ENCODE measurements at places on chromosomes 5 and 9. TPM values are rescaled to one million over a fixed set of nuclear protein-coding genes. Genes with fewer than 3 reads are reported as not detected.

The SHOC1 gene
- total RNA-seq, result not detected

The MEIKIN gene
- total RNA-seq, result not detected

The GNA14 gene
- total RNA-seq, result 0.23 TPM

The NTRK2 gene
- total RNA-seq, result 0.29 TPM

The FCN2 gene
- not detected for total RNA-seq

The EGFLAM gene
- 7.4 TPM for total RNA-seq

The CDX1 gene
- total RNA-seq, result 1.3 TPM

The DMRT2 gene
- total RNA-seq, result 15.4 TPM

The AQP7 gene
- not detected for total RNA-seq

The CDH6 gene
- 0.15 TPM for total RNA-seq

The CCDC187 gene
- not detected for total RNA-seq

The CDH18 gene
- total RNA-seq, result 14.8 TPM

The CCDC180 gene
- 1.3 TPM for total RNA-seq

The SHISAL2B gene
- total RNA-seq, result not detected

The FOXD4 gene
- total RNA-seq, result not detected

The ZNF169 gene
- total RNA-seq, result 1.1 TPM

The CRB2 gene
- 0.11 TPM for total RNA-seq

The RARS1 gene
- total RNA-seq, result 478 TPM

The TIMD4 gene
- total RNA-seq, result not detected

The OGN gene
- not detected for total RNA-seq

The RALGPS1 gene
- total RNA-seq, result 18.7 TPM

The PCDHB3 gene
- total RNA-seq, result 0.11 TPM

The WDR31 gene
- total RNA-seq, result 2.3 TPM

The KIF20A gene
- 106 TPM for total RNA-seq

The GTF3C5 gene
- 118 TPM for total RNA-seq

The SPOCK1 gene
- total RNA-seq, result 43.5 TPM

The TLR4 gene
- 0.11 TPM for total RNA-seq

The CDKN2B gene
- not detected for total RNA-seq

The TPM2 gene
- 793 TPM for total RNA-seq

The WWC1 gene
- 18.9 TPM for total RNA-seq

All from Daoy (cell line).